Astrocyte of the cerebellum (primary cell): ENCODE measurements at places on chromosomes 16 and 17.

DNA sequence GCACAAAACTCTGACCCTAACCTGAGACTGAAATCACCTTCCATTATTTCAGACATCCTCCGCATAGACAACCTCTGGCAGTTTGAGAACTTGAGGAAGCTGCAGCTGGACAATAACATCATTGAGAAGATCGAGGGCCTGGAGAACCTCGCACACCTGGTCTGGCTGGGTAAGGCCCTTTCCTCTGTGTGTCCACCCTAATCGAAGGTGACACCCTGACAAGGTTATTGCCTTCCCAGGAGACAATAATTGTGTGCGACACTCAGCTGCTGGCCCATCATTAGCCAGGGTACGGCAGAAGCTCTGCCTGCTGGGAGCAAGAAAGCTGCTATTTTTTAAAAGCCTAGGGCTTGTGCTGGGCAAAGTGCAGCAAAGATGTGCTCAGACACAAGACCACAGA is 11.1 kb downstream of the DRC3 start:
- DNase-seq, result no peak

DNA sequence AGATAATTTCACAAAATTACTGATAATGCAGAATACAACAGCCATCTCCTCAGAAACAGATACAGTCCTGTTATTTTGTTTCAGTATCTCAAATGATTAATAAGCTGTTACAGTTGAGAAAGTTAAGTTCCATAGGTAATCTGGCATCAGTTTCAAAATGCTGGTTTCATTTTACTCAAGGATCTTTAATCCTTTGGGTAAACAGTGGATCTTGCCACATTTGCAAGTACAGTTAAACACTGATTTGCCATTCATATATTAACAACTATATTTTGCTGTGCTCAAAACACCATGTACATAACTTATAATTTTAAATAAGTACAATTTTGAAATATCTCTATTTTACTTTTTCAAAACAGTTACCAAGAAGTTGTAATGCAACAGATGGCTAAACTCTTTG is 31.2 kb downstream of the RPGRIP1L start:
- no peak for DNase-seq

- DNase-seq, result no peak
Observed at GRCh38 chr17:2980211-2980903, 83.0 kb downstream of the OR1D5 start.

- DNase-seq, result no peak
Observed at GRCh38 chr17:58319173-58320162, 9.1 kb downstream of the TSPOAP1 start.

DNA sequence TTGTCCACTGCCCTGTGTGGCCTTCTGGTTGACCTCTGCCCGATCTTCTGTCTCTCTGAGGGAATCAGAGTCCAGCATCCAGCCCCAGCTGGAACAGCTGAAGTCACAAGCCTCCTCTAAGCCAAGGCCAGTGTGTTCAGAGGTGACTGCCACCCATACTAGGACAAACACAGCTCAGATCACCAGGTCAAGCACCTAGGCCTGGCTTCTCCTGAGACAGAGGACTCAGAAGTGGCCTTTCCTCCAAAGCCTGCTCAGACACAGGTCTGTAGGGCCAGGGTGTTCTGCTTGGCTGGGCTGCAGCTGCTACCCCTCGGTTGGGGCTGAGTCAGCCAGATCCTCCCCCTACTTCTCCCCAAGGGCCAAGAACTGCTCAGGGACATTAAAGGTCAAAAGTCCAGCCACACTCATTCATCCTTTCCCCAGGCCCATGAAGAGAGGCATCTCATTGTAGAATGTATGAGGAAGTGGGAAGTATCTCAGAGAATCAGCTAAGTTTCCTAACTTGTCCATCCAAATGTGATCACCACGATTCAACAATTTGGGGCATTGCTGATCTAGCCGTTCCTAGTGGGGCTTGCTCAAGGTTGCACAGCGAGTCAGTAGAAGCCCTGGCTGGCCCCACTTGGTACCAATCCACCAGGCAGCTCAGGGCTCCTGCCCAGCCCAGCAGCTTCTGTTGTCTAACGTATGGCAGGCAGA is 7.6 kb downstream of the SLC46A1 start:
- no peak for DNase-seq

DNA sequence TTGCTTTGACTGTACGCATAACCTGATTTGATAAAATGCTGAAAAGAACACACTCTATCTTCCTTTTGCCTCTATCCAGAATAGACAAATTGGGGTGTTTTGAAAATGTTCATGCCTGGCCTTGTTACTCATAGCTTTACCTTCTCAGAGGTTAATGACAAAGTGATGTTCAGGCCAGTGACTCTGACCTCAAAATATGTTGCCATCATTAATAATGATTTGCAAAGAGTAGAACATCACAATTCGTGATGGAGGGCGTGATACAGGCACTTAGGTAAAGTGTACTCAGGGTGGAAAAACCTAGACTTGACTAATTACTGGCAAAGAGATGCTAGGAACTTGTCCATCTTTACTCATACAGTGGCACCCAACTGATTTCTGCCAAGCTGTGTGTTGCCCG is 656.6 kb upstream of the SOX9 start:
- DNase-seq, result no peak

DNA sequence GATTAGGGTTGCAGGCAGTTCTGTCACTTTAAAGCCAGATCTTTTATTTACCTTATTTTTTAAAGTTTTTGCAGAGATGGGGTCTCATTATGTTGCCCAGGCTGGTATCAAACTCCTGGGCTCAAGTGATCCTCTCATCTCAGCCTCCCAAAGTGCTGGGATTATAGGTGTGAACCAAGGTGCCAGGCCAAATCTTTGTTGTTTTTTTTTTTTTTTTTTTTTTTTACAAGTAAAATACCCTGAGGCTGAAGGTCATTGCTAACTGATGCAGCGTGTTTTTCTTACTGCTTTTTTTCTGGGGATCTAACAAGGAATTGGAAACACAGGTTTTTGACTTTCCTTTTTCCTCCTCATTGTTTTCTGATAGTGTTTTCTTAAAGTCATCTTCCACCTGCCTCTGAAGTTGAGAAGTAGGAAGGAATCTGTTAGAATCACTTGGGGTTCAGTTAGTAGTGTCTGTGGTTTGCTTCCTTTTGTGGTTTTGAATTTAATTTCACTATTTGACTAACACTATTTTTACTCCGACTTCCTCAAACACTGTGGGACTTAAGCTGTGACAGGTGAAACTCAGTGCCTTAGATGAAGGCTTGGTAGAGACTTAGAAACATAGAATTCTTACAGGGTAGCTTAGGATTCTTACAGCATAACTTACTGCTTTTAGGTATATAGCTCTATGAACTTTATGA is 22.2 kb downstream of the CLTC start:
- DNase-seq, result no peak

GRCh38 chr16:11384184-11384955 is 39.1 kb downstream of the RMI2 start:
- no peak for DNase-seq

GRCh38 chr17:33435721-33436301 is 142.7 kb upstream of the ASIC2 start:
- no peak for DNase-seq

DNA sequence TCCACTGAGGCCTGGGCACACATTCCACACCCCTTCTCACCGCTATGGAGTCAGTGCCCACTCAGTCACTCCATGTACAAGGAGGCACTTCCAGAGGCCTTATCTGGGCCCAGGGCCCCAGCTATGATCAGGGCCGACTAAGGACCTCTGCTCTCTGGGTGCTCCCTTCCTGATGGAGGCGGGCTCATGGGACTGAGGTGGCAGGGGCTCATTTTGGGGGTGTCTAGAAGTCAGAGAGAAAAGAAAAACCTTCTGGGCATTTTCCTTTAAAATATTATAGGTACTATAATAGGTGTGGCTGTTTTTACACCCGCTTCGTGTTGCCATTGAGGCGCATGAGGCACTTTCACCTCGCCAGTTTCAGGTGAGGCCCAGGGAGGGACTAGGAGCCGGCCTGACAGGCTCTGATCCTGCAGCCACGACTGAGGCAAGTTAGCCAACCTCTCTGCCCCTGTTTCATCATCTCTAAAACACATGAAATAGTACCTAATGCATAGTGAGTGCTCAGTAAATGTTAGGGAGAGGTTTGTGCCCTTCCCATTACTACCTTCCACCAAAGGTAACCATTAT is 14.4 kb downstream of the B9D1 start:
- DNase-seq, result no peak

GRCh38 chr17:50926523-50926922 is 60.4 kb upstream of the TOB1 start:
- no peak for DNase-seq

DNA sequence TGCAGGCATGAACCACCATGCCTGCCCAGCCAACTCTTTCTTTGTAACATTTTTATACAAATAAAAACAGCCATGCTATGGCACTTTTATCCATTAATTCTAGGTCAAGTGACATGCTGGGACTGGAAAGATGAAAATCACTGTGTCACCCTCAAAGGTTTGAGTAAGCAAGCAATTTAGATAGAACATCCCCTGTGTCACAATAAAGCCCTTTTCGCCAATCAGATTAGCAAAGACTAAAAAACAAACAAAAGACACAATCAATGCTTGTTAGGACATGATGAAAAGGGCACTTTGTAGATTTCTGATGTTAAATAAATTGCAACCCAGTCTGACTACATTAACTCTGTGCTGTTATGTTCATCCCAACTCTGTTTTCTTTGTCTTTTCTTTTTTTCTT is 26.4 kb downstream of the CHP2 start:
- DNase-seq, result no peak

GRCh38 chr17:28972437-28972836 is 21.1 kb upstream of the PHF12 start:
- no peak for DNase-seq

DNA sequence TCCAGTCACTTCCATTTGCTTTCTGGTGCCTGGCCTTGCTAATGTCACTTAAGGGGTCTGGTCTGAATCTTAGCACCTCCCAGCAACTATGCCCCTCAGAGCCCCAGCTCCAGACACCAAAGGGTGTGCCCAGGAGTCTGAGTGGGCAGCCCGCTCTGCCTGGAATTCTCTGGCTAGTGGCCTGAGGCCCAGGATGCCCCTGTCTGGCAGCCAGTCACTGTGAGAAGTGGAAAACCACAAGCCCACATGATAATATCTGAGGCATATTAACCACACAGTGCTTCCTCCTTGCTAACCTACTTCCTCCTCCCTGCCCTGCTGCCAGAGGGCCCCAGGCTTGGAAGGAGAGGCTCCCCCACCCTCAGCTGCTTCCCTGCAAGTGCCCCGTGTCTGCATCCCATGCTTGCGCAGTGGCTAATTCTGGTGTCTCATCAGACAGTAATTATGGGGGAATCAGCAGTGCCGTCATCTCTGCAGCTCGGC is 14.0 kb downstream of the SRCIN1 start:
- DNase-seq, result no peak

DNA sequence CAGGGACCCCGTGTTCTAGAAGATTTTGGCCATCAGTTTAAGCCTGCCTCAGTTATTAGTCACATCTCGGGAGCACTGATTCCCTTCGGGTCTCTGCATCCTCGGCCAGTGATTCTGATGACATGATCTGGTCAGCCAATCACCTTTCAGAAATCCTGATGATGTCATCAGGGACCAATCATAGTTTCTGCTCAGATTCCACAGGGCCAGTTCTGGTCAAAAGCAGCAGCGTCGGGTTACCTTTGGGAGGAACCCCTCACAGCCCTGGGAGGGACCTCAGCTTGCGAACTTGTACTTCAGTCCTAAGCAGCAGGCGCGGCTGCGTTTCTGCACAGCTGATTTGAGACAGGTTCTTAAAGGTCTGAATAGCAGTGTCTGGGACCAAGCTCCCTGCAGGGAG is 13.9 kb downstream of the KDM8 start:
- peak; percentile 36 for DNase-seq

DNA sequence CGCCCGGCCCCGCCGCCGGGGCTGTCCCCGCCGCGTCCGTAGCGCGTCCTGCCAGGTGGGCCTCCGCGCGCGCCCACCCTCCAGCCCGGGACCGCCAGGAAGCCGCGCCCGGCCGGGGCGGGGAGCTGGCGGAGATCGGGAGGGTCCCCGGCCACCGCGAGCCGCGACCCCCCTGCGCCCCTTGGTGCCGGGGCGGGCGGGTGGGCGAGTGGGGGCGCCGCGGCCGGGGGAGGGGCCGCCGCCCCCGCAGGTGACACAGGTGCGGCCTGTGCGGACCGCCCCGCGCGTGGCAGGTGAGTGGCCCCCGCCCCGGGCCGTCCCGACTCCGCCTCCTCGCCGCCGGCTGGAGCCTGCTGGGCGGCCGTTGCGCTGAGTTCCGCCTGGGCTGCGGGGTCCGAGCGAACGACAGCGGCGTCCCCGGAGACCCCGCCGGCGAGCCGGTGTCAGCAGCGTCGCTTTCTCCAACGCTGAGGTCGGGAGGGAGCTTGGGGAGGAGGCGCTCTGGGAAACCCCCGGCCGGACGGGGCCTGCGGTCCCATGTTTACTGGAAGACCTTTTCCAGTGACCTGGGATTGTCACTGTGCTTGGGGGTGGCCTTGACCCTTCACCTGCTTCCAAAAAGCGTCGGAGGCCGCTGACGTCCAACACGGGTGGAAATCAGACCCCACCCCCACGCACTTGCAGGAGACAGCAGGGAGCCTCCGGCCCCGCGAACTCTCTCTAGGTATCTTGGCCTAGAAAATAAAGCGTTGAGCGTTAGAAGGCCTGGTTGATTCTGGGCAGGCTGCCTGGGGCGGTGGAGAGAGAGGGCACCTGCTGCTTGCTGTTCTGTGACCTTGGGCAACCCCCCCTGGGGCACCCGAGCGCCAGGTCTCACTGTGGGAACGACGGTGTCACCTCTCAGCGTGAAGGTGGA is 542 bp downstream of the KLHL36 start:
- no peak for DNase-seq

DNA sequence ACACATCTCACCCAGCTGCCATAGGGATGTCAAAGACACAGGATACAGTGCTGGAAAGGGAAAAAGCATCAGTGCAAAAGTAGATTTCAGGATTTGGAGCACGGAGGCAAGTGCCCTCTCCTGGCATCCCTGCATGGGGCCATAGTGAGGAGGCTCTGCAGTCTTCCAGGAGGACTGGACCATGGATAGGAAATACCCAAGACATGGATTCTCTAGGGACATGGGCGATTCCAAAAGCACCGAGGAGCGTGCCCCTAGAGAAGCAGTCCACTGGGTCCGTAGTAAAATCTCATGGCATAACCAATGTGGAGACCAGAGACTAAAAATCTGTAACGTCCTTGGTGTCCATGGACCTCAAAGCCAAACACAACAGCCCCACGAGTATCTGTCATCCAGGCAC is 818.2 kb downstream of the KCNJ18 start:
- no peak for DNase-seq

GRCh38 chr17:27345141-27345904 is 51.4 kb downstream of the WSB1 start:
- peak; percentile 28 for DNase-seq

- DNase-seq, result no peak
Observed at GRCh38 chr16:12724226-12724625, 79.5 kb downstream of the CPPED1 start.

DNA sequence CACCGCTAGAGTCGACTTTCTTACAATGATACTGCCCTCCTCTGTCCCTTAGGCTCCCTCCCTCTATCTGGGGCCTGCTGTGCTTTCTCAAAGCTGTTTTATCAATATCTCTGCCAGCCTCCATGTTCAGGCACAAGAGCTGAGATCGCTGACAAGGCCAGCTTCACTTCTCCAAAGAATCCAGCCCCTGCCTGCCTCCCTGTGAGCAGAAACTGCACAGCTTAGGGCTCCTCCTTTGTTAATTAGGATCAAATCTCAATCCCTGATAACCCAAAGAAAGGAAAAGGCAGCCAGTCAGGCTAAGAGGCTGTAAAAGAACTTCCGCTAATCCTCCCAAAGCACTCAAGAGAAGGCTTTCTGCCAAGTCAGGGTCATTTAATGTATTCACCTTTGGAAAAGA is 616.0 kb upstream of the CDH11 start:
- no peak for DNase-seq

- no peak for DNase-seq
Observed at GRCh38 chr17:36070427-36070826, 6.4 kb downstream of the CCL18 start.

- DNase-seq, result no peak
Observed at GRCh38 chr17:17748604-17749003, 67.3 kb downstream of the RAI1 start.
